ENCODE measurements at places on chromosomes 11 and 22. TPM values are rescaled to one million over a fixed set of nuclear protein-coding genes. Genes with fewer than 3 reads are reported as not detected.
A peak's percentile ranks its signal among the peaks of the same experiment; 100 is the strongest.

DNA sequence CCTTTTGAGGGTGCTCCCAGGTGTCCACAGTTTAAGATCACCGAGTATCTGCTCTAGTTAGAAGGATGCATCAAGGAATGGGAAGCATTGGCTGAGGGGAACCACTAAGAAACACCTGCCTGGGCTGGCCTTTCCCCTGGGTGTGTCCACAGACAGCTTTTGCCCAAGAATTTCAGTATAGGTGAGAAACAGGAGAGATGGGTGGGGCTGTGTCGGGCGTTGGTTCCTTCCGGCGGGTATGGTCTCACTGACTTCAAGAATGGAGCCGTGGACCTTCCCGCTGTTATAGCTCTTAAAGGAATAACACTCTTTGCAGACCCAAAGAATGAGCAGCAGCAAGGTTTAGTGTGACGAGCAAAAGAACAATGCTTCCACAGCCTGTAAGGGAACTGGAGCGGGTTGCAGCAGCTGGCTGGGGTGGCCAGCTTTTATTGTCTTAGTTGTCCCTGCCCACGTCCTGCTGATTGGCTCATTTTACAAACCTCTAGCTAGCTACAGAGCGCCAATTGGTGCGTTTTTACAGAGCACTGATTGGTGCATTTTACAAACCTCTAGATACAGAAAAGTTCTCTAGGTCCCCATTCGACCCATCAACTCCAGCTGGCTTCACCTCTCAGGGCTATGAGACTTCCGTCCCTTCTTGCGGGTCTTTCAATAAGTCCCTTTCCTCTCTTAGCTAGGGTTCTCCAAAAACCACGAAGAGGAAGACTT lies 2.4 kb downstream of the FADS1 start:
- H3K4me3 ChIP-seq, result peak overlapping the region; percentile 83
- peak; percentile 41 for DNase-seq
- peaks cover 31% of the 10 kb centered on the region for H3K36me3 ChIP-seq
- H3K27me3 ChIP-seq, result peaks cover 12% of the 10 kb centered on the region
- peaks cover 10% of the 10 kb centered on the region for H3K4me1 ChIP-seq

DNA sequence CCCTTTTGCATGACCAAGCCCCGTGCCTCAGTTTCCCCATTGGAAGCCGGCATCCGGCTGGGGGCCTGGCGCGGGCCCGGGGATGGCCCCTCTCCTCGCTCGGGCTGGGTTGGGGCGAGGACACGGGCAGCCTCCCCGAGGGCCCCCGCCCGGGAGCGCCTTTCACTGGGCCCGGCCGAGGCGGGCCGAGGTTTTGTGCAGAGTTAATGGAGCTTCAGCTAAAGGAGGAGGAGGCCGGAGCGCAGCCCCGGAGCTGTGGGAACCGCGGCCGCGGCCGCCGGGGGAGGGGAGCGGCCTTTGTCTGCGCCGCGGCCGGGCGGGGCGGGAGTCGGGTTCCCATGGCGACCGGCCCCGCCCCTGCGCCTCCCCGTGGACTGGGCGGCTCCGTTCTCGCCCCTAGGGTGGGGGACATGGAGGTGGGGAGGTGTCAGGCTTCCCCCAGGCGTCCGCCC lies 1.4 kb upstream of the MAPK11 start:
- H3K4me1 ChIP-seq, result peaks cover 8% of the 10 kb centered on the region
- H3K27me3 ChIP-seq, result no peaks in the 10 kb centered on the region
- peak; percentile 67 for DNase-seq
- H3K36me3 ChIP-seq, result no peaks in the 10 kb centered on the region
- H3K27ac ChIP-seq, result no peak overlapping the region
- no peak overlapping the region for H3K4me3 ChIP-seq

DNA sequence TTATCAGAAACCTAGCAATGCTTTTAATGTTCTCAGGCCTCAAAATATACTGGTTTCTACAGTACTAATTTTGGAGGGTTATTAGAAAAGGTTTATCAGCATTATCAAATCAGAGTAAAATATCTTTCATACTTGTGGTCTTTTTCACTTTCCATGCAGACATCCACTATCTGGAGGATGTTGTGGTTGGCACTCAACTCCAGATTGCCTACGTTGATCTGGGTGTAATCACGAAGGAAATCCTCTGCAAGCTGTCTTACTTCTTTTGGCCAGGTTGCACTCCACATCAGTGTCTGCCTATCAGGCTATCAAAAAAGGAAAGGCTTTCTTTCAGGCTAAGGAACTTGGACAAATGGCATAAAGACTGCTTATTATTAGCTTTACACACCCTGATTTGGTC lies 11.6 kb downstream of the DDX17 start:
- H3K27me3 ChIP-seq, result no peaks in the 10 kb centered on the region
- H3K36me3 ChIP-seq, result peaks cover 69% of the 10 kb centered on the region
- H3K27ac ChIP-seq, result peak overlapping the region; percentile 7
- H3K4me1 ChIP-seq, result peaks cover 60% of the 10 kb centered on the region
- no peak overlapping the region for H3K4me3 ChIP-seq
- DNase-seq, result no peak

DNA sequence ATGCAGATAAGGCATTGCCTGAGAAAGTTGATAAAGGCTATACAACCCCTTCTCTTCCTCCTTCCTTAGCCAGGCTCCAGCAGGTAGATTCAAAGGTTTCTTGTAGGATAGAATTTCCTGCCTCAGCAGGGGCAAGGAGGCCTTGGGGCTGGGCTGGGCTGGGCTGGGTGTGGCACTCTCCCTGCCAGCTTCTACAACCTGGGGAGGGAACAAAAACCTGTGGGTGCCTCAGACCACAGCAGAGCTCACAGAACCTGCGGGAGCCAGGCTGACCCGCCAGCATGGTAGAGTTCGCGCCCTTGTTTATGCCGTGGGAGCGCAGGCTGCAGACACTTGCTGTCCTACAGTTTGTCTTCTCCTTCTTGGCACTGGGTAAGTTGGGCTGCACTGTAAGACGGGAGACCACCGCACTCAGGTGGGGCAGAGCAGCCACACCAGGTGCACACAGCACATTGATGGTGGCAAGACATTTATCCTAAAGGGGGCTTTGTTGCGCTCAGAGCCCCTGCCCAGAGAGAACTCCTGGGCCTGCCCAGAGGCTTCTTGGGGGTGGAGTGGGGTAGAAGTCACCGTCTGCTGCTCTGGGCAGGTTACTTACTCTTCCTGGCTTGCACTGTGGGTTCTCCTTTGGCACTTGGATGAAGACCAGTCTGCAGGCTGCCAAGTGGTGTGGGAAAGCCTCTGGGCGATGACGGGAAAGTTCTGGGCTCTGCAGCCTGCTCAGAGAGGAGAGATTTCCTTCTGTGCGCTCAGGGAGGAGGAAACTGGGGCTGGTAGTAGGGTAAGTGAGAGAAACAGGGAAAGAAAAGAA lies at the start of gene MOGAT2:
Gene MOGAT2 (plus strand): TSS at position 231 of the 811 bp plus-strand sequence. CDS start 51 bp downstream, at position 282.
- H3K27ac ChIP-seq, result no peak within 1 kb of the TSS
- H3K36me3 ChIP-seq, result no peaks in the 10 kb centered on the region
- no peaks in the 10 kb centered on the region for H3K4me1 ChIP-seq
- DNase-seq, result no peak
- H3K27me3 ChIP-seq, result no peaks in the 10 kb centered on the region

DNA sequence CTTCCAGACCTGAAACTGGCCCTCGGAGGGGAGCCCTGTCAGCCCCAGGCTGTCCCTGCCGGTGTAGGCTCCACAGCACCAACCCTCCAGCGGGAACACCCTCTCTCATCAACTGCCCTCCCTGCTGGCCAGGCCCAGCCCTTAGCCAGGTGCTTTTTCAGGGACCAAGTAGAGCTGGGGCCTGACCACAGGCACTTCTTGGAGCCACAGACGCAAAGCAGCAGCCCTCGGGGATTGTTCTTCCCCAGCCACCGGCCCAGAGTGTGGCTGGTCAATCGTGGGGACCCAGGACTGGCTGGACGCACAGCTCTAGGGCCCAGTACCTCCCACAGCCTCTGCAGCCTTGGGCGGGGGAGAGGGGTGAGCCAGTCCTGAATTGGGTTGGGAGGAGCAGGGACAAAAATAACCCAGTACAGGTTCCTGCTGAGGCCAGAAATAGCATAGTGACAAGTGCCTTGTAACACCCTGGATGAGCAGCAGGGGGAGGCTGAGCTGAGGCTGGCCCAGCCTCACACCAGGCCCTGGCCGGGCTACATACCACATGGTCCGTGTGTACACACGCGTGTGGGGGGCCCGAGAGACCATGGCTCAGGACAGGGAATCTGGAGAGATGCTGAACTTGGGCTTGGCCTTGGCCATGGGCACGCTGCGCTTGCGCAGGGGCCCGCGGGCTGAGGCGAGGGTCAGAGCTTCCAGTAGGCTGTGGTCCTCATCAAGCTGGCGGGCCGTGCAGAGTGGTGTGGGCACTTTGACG lies 2.0 kb downstream of the KCNJ11 start:
- no peaks in the 10 kb centered on the region for H3K36me3 ChIP-seq
- no peak overlapping the region for H3K27ac ChIP-seq
- no peaks in the 10 kb centered on the region for H3K4me1 ChIP-seq
- peak; percentile 56 for DNase-seq
- H3K27me3 ChIP-seq, result peaks cover 4% of the 10 kb centered on the region
- no peak overlapping the region for H3K4me3 ChIP-seq

The EXPH5 gene
- 1.4 TPM for total RNA-seq

GRCh38 chr11:76184551-76184993 lies 21.7 kb downstream of the WNT11 start:
- no peaks in the 10 kb centered on the region for H3K36me3 ChIP-seq
- no peak overlapping the region for H3K27ac ChIP-seq
- H3K27me3 ChIP-seq, result no peaks in the 10 kb centered on the region
- DNase-seq, result no peak
- H3K4me1 ChIP-seq, result no peaks in the 10 kb centered on the region

The EXT2 gene
- total RNA-seq, result 27.0 TPM

The RASGRP2 gene
- 8.2 TPM for total RNA-seq

- no peak overlapping the region for H3K4me3 ChIP-seq
- H3K27ac ChIP-seq, result peak overlapping the region; percentile 13
- peaks cover 16% of the 10 kb centered on the region for H3K4me1 ChIP-seq
- no peak for DNase-seq
Observed at GRCh38 chr11:763549-764321, 13.6 kb downstream of the GATD1 start.

DNA sequence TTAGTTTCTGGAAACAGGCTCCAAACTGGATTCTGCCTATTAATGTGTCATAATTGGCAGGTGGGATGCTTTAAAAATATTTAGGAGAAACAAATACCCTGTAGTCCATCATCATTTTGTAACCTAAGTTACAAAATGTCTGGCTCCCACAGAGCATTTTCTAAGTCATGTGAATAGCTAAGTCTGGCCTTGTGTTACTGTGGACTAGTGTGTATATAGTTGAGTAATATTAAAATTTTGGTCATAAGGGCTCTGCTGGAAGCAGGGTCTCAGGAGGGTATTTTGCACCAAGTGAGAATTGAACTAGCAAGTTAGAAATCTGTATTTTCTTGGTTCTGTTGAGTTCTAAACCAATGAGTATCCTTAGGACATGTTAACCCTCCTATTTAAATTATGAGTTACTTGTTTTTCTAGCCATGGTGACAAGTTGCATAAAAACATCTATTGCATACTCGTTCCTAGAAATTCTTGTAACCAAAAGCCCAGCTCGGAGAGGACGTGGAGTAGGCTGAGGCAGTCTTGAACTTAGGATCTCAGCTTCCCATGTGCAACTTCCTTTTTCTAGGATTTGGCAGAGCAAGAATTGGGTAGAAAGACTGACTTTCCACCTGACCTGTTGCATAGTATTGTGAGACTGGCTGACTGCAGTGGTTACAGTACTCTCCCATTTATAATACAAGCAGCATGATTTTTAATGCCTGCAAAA lies 5.4 kb downstream of the PTPMT1 start:
- H3K27ac ChIP-seq, result no peak overlapping the region
- H3K4me1 ChIP-seq, result peaks cover 13% of the 10 kb centered on the region

DNA sequence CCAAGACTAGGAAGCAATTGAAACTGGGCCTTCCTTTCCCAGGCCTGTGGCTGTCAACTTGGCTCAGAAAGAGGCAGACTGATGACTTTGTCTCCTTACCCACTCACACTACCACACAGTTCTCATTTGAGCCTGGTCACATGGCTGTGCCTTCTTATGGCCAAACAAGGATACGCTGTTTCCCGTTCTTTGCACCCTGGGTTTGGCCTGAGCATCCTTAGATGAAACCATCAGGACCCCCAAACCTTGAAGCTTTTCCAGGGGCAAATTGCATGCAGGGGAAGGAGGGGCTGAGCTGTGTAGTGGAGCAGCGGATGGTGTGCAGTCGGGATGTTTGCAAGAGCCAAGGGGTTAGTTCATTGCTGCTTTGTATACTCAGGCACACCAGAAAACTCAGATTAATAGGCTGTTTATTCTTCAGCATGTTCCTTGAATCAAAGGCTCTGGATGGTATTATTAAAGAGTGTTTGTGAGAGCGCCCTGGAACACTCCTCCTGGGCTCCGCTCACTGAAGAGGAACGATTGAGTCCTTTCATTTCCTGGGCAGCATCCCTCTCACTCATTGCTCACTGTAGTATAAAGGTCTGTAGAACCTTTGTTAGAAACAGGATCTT lies 69.8 kb downstream of the ARFGAP2 start:
- H3K27me3 ChIP-seq, result no peaks in the 10 kb centered on the region
- no peak overlapping the region for H3K4me3 ChIP-seq
- no peaks in the 10 kb centered on the region for H3K36me3 ChIP-seq
- no peak for DNase-seq
- H3K4me1 ChIP-seq, result no peaks in the 10 kb centered on the region

DNA sequence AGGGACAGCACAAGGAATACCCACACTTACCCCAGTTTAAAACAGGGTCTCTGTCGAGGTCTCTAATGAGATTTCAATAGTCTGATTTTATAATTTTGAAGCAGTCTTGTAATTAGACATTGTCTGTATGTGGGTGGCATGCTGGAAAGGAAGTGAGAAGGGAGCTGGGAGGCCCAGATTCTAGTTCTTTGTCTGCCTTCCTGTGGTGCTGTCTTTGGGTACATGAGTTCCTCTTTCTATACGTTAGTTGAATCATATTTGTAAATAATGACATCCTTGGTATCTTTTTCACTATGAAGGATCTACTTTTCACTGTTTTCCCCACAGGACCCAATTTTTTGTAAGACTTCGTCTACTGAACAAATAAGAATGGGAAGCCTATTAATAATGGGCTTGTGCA lies 42.0 kb upstream of the TENM4 start:
- H3K4me1 ChIP-seq, result no peaks in the 10 kb centered on the region
- no peak overlapping the region for H3K27ac ChIP-seq
- no peak overlapping the region for H3K4me3 ChIP-seq
- H3K27me3 ChIP-seq, result peaks cover 1% of the 10 kb centered on the region
- no peak for DNase-seq
- H3K36me3 ChIP-seq, result no peaks in the 10 kb centered on the region

DNA sequence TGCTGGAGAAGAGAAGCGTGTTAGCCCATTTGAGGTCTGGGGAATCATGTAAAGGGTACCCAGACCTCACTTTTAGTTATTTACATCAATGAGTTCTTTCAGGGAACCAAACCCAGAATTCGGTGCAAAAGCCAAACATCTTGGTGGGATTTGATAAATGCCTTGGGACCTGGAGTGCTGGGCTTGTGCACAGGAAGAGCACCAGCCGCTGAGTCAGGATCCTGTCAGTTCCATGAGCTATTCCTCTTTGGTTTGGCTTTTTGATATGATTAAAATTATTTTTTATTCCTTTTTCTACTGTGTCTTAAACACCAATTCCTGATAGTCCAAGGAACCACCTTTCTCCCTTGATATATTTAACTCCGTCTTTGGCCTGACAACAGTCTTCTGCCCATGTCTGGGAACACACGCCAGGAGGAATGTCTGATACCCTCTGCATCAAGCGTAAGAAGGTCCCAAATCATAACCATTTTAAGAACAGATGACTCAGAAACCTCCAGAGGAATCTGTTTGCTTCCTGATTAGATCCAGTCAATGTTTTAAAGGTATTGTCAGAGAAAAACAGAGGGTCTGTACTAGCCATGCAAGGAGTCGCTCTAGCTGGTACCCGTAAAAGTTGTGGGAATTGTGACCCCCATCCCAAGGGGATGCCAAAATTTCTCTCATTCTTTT lies 65.2 kb downstream of the ALX4 start:
- no peak overlapping the region for H3K4me3 ChIP-seq
- no peaks in the 10 kb centered on the region for H3K4me1 ChIP-seq
- no peak for DNase-seq
- no peaks in the 10 kb centered on the region for H3K27me3 ChIP-seq
- H3K36me3 ChIP-seq, result peaks cover 44% of the 10 kb centered on the region

All from activated CD4-positive, alpha-beta memory T cell treated with anti-CD3 and anti-CD28 coated beads for 36 hours (primary cell).